ENCODE measurements at places on chromosomes 4 and X. TPM values are rescaled to one million over a fixed set of nuclear protein-coding genes. Genes with fewer than 3 reads are reported as not detected.

The GIMD1 gene
- total RNA-seq = not detected

The TEX11 gene
- total RNA-seq = not detected

GRCh38 chrX:131845771-131846170 is 177.3 kb upstream of the STK26 start:
- H3K4me3 ChIP-seq = no peak overlapping the region
- no peak overlapping the region for H3K27ac ChIP-seq
- DNase-seq = no peak
- H3K4me1 ChIP-seq = peaks cover 2% of the 10 kb centered on the region

The FOXR2 gene
- total RNA-seq = not detected

DNA sequence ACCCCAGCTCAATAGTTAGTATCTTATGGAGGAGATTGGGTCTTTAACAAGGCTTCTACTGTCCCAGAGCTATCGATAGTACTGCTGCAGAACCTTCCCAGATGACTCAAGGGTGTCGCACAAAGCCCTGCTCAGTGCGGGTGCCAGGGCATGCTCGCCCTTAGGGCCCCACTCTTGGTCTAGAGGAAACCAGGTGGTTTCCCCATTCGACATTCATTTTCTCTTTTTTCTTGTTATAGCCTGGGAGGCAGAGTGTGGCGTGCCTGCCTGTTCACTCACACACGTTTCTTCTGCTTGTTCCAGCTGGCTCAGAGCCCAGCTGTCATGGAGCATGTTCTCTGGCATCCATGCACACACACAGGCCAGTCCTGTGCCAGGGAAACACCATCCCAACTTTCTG is 144.5 kb downstream of the SMIM20 start:
- no peak overlapping the region for H3K4me3 ChIP-seq
- DNase-seq = no peak
- no peaks in the 10 kb centered on the region for H3K36me3 ChIP-seq
- H3K27me3 ChIP-seq = peaks cover 7% of the 10 kb centered on the region

DNA sequence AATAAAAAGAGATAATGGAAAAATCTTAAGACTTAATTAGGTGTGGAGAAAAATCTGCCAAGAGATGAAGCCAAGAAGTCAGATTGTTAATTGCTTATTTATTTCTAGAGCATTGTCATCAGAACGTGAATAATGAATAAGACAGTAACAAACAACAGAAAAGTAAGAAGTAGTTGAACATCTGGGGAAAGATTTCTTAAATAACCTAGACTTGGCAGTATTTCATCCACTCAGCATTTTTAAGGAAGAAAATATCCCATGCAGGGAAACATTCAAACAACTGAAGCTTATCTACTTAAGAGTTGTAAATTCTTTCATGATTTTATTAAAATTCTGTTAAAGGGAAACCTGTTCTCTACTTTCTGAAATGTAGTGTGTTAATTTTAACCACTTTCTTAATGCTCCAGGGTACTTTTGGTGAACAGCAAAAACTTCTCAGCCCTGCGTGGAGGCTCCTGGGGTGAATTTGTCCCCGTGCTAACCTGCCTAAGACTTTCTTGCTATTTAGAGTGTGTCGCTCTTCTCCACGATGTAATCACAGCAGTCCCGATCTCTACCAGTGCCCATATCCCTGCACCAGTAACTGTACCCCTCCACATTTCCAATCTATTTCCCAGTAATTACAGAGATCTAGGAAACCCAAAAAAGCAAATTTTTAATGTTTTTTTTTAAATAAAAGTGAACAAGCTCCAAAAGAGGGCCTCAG is 124.6 kb downstream of the CORIN start:
- DNase-seq = no peak
- H3K4me1 ChIP-seq = no peaks in the 10 kb centered on the region
- no peaks in the 10 kb centered on the region for H3K36me3 ChIP-seq
- no peak overlapping the region for H3K4me3 ChIP-seq

GRCh38 chr4:27078934-27079455 is 218.4 kb downstream of the STIM2 start:
- peaks cover 9% of the 10 kb centered on the region for H3K36me3 ChIP-seq
- H3K4me1 ChIP-seq = peaks cover 4% of the 10 kb centered on the region
- no peak overlapping the region for H3K4me3 ChIP-seq
- no peak for DNase-seq

The TDO2 gene
- not detected for total RNA-seq

Data from naive thymus-derived CD8-positive, alpha-beta T cell (primary cell).